ENCODE measurements at places on chromosomes 2 and 18.

DNA sequence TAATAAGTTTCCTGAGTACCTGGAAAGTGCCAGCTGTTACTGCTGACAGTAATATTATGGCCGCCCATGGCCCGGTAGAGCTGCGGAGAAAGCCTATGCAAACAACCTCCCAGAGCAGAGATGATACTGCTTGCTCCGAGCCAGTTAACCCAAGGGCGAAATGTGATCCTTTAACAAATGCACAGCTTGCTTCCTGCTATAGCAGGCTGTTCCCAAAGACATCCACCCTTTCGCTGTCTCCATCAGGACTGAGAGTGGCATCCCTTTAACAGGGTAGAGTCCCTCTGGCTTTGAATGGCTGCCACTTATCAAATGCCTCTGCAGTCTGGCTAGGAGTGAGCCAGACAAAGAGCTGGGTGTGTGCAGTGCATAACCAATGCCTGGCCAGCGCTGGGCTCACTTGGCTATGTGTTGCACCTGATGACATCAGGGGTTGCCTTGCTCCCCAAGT is 69.7 kb upstream of the DAPL1 start:
- DNase-seq, result no peak

DNA sequence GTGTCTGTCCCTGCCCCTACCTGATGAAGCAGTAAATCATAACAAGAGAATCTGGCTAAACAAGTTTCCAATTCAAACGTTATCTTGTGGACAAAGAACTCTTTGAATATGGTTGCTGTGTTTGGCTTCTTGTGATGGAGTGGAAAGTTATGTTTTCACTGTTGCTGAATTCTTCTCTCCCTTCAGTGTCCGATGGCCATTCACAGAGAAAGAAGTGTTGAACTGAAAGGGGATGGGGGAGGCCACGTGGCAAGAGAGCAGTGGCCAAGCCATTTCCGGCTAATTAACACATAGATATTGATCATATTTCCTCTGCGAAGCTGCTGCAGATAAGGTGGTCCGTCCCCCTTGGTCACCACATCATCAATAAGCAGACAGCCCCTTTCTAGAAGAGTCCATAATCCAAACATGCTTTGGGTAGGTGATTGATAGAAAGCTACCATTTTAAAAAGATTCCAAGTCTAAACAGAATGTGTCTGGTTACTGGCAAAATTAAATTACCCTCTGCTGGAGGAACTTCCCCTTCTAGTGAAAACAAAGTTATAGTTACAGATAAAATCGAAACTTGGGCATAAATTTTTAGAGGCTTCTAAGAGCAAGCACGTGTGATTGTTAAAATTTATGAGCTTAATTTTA is 36.9 kb upstream of the FZD7 start:
- no peak for DNase-seq

GRCh38 chr18:28153485-28154065 is 23.4 kb downstream of the CDH2 start:
- DNase-seq, result no peak

GRCh38 chr2:186309901-186310300 is 176.2 kb upstream of the ZC3H15 start:
- DNase-seq, result no peak

DNA sequence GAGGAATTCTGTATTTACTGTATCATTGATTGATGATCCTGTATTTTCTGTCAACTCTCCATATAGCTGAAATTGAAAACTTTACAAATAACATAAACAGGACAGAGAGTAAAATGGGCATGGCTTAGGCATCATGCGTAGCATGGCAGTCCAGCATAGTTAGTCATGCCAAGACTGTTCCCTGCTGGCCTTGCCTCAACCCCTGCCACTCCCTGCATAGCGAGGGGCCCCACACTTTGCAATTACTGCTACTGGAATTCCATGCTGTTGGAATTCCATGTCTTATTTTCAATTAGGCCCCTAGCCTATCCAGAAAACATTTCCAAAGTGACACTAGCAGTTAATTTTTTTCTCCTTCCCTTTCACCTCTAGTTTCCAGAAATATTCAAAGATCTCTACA is 15.1 kb upstream of the SOX11 start:
- DNase-seq, result no peak

DNA sequence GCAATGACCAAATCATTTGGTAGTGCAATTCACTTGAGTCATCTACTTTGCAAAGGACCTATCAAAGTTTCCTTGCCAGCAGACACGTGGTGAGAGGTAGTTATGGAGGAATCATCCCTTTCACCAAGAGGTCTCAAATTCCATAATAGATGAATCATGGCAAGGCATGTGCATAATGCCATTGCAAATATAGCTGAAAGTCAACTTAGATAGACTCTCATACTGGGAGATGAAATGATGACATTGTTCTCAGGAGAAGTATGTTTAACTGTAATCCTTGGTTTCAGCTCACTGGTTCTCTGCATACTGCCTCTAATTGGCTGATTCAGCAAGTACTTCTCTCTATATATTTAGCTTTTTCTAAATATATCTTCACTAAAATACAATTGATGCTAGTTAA is 57.2 kb downstream of the CALCRL start:
- DNase-seq, result no peak

DNA sequence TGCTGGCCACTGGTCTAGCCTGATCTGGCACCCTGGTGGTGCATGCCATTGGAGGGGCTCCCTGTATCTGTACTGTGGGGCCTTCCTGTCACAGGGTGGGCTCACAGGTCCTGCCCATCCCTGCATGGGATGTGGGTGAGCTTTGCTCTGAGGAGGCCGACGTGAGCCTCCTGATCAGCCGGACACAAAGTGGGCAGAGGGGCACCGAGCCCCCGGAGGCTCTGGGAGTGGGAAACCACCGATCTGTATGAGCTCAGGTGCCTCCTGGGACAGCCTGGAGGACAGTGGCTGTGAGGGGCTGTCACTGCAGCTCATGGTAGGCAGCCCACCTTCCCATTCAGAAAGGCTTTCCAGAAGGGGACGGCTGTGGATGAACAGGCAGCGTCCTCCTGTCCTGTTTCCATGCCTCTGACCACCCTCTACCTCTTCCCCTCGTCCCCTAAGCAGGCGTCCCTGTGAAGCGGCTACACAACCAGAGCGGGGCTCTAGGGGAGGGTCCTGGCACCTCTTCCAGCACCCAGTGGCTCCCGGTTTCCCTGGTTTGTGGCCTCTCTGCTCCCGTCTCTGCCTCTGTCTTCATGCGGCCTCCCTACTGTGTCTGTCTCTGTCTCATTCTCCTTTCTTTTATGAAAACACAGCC is 112.5 kb upstream of the OTOS start:
- no peak for DNase-seq

GRCh38 chr2:186639939-186640338 is 50.1 kb downstream of the ITGAV start:
- DNase-seq, result no peak

GRCh38 chr18:79640875-79641274 is 38.7 kb upstream of the CTDP1 start:
- DNase-seq, result no peak

DNA sequence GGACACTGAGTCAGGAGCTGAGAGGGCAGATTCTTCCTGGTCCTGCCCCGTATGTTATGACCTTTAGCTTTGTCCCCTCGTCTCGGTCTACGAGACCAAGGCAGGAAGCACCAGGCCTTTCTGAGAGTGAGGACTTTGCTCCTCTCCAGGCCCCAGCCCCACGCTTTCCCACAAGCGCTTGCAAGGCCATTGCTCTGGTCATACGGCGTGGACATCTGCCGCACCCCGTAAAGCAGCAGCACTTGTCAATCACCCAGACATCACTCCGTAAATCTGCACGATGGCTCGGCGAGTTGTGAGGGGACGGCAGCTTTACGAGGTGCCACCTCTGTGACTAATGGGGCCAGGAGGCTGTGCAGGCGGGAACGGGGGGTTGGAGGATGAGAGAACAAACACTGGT is 100.8 kb upstream of the TWIST2 start:
- DNase-seq, result no peak

DNA sequence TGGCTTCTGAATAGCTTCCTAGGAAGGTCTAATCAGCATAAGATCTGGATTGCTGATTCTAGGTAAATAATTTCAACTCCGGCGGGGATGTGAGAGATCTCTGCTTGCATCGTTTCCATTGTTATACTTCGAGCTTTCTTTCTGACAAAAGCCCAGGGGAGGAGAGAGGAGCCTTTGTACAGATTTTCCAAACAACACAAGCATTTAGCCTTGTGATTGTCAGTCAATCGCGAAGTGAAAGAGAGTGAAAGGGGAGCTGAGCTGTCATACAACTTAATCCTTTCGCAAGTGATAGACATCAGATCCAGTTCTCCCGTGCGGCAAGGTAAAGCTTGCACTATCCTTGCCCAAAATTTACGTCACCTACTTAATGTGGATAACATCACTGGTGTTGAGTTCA is 26.2 kb downstream of the RALB start:
- DNase-seq, result no peak

DNA sequence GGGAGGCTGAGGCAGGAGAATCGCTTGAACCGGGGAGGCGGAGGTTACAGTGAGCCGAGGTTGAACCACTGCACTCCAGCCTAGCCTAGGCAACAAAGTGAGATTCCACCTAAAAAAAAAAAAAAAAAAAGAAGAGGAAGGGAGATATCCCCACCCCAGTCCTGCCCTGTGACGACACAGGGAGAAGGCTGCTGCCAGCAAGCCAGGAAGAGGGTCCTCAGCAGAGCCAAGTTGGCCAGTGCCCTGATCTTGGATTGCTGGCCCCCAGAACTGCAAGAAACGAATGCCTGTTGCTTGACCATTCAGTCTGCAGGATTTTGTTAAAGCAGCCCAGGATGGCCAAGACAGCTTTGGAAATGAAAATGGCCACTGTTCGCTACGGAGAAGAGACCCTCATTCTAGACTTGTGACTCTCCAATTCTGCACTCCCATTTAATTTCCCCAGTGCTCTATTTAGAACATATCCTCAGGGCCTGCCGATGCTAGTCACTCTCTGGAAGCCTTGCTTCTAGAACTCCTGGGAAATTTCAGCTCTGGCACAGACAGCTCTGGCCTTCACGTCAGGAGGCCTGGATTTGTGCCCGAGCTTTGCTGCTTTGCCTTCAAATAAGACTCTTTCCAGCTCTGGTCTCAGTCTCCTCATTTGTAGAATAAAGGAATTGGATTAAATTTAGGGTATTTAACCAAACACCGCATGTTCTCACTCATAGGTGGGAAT is 15.7 kb upstream of the AMMECR1L start:
- no peak for DNase-seq

- no peak for DNase-seq
Measured at GRCh38 chr18:36038102-36038663, 29.2 kb downstream of the RPRD1A start.

DNA sequence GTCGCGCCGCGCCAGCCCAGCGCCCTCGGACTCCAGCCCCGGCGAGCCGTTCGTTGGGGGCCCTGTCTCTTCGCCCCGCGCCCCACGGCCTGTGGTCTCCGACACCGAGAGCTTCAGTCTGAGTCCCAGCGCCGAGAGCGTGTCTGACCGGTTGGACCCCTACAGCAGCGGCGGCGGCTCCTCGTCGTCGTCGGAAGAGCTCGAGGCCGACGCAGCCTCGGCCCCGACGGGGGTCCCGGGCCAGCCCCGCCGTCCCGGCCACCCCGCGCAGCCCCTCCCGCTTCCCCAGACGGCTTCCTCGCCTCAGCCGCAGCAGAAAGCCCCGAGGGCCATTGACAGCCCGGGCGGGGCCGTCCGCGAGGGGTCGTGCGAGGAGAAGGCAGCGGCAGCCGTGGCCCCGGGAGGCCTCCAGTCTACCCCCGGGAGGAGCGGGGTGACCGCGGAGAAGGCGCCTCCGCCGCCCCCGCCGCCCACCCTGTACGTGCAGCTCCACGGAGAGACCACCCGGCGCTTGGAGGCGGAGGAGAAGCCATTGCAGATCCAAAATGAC is 1.4 kb downstream of the PHLPP1 start:
- DNase-seq, result peak; percentile 41

- DNase-seq, result no peak
Measured at GRCh38 chr2:158808426-158808825, 13.3 kb downstream of the DAPL1 start.

DNA sequence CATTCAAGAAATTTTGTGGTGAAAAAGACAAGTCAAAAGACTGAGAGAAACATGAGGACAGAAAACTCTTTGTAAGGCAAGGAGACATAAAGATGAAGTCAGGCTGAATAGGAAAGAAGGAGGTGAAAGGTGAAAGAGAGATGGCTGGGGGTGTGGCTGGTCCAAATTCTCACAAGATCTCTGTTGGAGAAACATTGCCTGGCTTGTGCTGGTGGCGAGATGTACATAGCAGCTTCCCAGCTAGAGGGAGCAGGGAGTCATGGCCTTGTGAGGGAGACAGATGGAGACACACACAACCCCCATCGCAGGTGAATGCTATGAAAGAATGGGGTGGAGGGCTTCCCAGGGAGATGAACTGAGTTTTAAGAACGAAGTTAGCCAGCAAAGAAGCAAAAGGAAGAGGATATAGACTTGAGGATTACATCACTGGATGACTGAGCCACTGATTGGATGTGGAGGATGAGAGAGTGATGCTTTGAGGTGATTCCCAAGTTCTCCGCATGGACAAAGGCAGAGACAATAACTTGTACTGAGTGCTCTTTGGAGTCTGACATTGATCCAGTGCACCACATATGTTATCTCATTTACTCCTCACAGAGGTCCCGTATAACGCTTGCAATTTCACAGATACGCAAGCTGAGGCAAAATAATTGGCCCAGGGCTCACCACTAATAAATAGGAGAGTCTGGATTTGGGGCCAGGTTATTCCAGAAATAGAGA is 3.7 kb upstream of the EMX1 start:
- no peak for DNase-seq

GRCh38 chr2:189899101-189899500 is 114.9 kb downstream of the PMS1 start:
- no peak for DNase-seq

GRCh38 chr2:220469201-220469600 is 841.8 kb downstream of the SLC4A3 start:
- no peak for DNase-seq

DNA sequence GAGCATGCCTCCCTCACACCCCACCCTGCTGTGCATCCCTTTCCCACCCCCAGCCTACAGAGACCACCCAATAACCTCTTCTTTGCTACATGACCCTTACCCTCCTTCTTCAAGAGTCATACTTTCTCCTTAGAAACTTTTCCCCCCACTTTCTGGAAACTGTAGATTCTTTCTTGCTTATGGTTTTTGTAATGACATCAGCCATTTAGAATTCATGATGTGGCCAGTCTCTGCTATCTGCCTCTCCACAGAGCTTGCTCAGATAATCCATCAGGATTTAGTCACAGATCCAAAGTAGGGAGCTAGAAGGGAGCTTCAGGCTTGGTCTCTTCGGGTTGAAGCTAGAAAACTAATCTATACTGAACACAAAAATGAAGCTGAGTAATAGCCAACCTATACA is 36.5 kb downstream of the GALM start:
- DNase-seq, result no peak

- no peak for DNase-seq
Measured at GRCh38 chr2:65615602-65616001, 183.2 kb upstream of the SPRED2 start.

DNA sequence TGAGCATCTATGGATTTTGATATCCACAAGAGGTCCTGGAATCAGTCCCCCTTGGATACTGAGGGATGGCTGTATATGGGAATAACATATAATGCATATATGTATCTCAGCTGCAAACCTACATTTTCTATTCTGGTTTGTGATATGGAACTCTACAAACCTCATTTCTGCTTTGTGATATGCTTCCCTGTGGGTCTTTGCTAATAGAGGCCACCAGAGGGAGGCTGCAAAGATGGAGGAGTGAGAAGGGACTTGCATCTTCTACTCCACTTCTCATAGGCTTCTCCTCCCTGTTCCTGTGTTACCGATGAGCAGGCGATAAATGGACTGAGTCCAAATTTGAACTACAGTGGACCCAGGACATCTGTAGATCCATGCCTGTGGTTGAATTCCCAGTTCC is 37.8 kb downstream of the ARID5A start:
- no peak for DNase-seq

- DNase-seq, result no peak
Measured at GRCh38 chr2:37614061-37614738, 57.2 kb downstream of the CDC42EP3 start.
